ENCODE measurements at places on chromosomes 5 and 9.

DNA sequence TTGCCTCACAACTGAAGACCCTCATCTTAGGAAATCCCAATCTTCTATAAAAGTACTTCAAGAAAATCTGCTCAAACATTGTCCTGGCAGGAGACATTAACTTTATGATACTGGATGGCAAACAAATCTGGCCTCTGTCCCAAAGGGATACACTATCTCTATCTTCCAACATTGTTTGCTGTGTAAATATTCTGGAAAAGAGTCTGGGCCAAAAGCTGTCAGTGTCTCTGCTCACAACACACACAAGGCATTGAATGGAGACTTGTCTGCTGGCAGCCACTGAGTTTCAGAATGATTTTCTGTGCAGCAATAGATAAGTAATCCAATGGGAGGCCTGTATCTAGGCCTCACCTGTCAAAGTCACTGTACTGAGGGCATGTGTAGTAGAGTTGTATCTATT lies 471.1 kb downstream of the DMAC1 start:
- DNase-seq, result no peak

DNA sequence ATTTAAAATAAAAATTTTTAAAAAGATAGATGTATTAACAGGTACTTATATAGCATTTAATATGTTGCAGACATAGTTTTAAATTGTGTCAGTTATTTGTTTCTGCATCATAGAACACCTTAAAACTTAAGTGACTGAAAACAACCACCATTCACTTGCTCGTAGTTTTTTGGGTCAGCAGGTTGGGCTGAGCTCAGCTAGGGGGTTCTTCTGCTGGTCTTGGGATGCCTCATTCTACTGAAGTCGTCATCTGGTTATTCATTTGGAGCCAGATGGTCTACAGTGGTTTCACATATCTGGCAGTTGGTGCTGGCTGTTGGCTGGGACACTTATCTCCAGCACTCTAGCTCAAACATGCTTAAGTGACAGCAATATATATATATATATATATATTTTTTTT lies 29.6 kb downstream of the PSAT1 start:
- DNase-seq, result no peak

- DNase-seq, result no peak
These were observed 137.7 kb downstream of the CNTLN start for GRCh38 chr9:17272536-17272935.

- peak; percentile 22 for DNase-seq
These were observed 4.5 kb downstream of the ROR2 start for GRCh38 chr9:91945277-91946085.

GRCh38 chr5:13606051-13606450 lies 338.4 kb downstream of the DNAH5 start:
- no peak for DNase-seq
